ENCODE measurements at places on chromosomes 4 and X.
A peak's percentile ranks its signal among the peaks of the same experiment; 100 is the strongest.

DNA sequence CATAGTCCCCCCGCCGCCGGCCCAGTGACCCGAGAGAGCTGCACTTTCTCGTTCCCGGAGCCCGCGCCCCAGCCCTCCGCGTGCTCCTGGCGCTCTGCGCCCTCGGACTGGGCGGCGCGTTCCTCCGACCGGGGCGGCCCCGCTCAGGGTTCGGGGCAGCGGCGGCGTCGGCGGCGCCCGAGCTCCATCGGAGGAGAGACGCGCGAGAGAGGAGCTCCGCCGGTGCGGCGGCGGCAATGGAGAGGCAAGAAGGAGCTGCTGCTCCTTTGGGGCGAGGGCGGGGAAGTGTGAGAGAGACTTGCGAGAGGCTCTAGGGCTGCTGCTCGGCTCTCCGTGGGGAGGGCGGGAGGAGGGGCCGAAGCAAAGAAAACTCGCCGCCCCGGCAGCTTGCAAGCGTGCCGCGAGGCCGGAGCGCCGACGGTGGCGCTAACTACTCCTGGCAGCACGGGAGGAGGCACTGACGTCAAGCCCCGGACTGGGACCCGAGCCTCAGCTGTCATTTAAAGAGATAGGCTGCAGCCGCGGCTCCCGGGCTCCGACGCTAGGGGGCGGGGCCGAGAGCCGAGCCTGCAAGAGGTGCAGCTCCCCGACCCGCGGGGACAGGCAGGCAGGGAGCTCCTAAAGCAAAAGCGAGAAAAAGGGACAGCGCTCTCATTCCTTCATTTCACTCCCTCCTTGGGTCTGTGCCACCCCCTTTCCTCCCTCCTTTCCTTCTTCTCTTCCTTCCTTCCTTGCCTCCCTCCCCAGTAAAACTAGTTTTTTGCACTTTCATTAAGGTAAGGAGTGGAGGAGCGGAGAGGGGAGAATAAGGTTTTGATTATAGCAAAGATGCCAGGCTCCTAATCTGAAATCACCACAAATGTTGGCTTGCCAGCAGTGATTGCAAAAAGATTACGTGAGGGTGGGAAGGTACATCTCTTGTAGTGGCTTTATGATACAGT lies at the start of gene KCTD8:
Gene KCTD8, minus strand, starts transcription at position 289 of the 941 bp plus-strand sequence.
- H3K27me3 ChIP-seq: peaks cover 70% of the 10 kb centered on the region
- H3K4me1 ChIP-seq: peaks cover 6% of the 10 kb centered on the region
- H3K36me3 ChIP-seq: no peaks in the 10 kb centered on the region
- peak within 1 kb of the TSS; percentile 50 for H3K4me3 ChIP-seq

DNA sequence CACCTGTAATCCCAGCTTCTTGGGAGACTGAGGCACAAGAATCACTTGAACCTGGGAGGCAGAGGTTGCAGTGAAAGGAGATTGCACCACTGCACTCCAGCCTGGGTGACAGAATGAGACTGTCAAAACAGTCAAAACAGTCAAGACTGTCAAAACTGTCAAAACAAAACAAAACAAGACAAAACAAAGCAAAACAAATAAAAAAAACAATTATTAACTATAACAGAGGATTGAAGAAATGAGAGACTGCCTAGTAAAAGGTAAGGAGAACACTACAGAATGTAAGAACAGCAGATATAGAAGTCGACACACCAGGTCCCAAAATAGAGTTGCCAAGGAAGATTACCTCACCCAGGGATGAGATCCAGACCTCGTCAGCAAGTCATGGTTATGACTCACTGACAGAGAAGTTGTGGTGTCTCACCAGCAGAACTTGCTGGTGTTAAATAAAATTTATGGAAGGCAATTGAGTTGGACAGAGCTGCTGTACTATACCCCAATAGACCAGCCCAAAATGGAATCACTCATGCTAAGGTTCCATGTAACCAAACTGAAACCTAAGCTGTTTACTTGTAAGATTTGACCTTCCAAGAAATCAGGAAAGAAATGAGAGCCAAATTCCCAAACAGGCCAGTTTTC lies 32.1 kb upstream of the GK start:
- no peaks in the 10 kb centered on the region for H3K36me3 ChIP-seq
- H3K4me1 ChIP-seq: no peaks in the 10 kb centered on the region
- H3K27me3 ChIP-seq: no peaks in the 10 kb centered on the region
- DNase-seq: no peak
- no peak overlapping the region for H3K27ac ChIP-seq
- no peak overlapping the region for H3K4me3 ChIP-seq

DNA sequence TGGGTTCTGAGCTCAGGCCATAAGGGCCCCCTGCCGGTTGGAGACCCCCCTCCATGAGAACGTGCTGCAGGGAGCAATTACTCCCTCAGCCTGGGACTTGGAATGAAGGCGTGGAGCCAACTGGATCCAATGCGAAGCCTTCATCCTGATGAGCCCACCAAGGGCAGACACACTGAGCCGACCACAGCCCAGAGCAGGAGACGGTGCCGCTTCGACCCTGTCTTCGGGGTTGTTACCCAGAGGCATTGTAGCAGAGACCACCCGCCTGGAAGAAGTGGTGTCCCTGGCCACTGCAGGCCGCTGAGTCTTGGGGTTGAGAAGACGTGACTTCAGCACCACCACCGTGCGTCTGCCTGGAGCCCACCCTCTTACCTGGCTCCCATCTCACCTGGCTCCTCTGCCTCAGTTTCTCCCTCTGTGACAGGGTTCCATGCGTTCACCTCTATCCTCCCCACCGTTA lies 7.0 kb upstream of the NKX1-1 start:
- DNase-seq: no peak
- H3K27me3 ChIP-seq: peaks cover 87% of the 10 kb centered on the region

GRCh38 chr4:164906368-164906767 lies 29.4 kb downstream of the APELA start:
- no peak overlapping the region for H3K4me3 ChIP-seq
- H3K27me3 ChIP-seq: no peaks in the 10 kb centered on the region
- no peaks in the 10 kb centered on the region for H3K4me1 ChIP-seq
- no peak for DNase-seq
- H3K36me3 ChIP-seq: no peaks in the 10 kb centered on the region

DNA sequence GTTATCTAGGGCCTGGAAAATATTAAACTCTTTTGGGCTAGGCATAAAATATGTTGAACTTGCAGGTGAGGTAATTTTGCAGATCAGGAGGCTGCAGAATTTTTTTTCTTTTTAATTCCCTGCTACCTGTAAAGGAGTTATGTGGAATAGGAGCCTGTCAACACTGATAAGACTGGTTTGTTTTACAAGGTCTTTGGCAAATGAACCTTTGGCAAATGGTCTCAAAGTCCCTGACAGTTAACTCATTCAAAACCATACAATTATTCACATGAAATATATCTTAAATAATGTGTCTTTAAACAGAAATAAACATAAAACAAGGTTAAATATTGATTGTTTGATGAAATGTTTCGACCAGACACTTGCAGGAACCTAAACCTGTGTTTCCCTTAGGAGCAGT lies 340.2 kb downstream of the GASK1B start:
- H3K27me3 ChIP-seq: no peaks in the 10 kb centered on the region
- no peaks in the 10 kb centered on the region for H3K36me3 ChIP-seq
- no peak for DNase-seq
- H3K4me1 ChIP-seq: no peaks in the 10 kb centered on the region
- no peak overlapping the region for H3K27ac ChIP-seq
- no peak overlapping the region for H3K4me3 ChIP-seq

GRCh38 chr4:168057412-168057811 lies 34.9 kb upstream of the ANXA10 start:
- H3K4me1 ChIP-seq: no peaks in the 10 kb centered on the region
- H3K36me3 ChIP-seq: no peaks in the 10 kb centered on the region
- no peaks in the 10 kb centered on the region for H3K27me3 ChIP-seq
- no peak overlapping the region for H3K27ac ChIP-seq
- DNase-seq: no peak
- no peak overlapping the region for H3K4me3 ChIP-seq

DNA sequence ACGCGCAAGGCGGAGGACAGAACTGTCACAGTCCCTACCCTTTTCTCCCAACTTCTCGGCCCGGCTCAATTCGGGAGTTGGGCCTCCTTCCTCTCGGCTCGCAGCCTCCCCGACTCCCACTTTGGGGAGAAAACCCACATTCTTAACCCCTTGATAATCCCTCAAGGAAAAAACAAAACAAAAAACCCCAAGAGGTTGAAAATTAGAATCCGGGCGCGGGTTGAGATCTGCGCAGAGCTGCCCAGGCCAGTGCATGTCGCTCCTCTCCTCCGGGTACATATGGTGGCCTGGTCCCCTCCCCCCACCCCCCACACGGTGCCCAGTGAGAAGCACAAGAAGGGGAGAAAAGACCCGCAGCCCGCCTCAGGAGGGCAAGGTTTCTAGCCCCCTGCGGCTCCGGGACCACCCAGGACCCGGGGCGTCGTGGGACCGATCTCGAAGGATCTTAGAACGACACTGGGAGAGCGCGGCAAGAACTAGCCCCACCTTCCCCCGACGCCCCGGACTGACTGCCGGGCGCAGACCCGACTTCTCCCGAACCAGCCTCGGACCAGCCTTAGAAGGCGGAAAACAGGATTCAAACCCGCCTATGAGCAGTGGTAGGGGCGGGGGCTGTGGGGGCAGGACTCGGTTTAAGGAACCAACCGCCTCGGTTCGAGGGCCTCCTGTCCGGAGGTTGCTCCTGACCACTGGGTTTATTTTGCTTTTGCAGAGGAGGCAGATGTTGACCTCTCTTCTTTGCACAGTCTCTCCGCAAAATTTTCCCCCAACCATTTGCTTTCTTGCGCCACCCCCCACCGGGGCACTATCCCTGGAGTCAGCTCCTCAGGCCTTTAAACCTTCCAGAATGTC lies 2.5 kb upstream of the PDGFRA start:
- H3K4me1 ChIP-seq: peaks cover 27% of the 10 kb centered on the region
- peak; percentile 38 for DNase-seq
- peak overlapping the region; percentile 57 for H3K4me3 ChIP-seq
- peaks cover 100% of the 10 kb centered on the region for H3K27me3 ChIP-seq
- no peak overlapping the region for H3K27ac ChIP-seq
- no peaks in the 10 kb centered on the region for H3K36me3 ChIP-seq

GRCh38 chr4:140372751-140373327 lies 607 bp upstream of the SCOC start:
- H3K27ac ChIP-seq: no peak overlapping the region
- peaks cover 17% of the 10 kb centered on the region for H3K4me1 ChIP-seq
- H3K27me3 ChIP-seq: peaks cover 19% of the 10 kb centered on the region

DNA sequence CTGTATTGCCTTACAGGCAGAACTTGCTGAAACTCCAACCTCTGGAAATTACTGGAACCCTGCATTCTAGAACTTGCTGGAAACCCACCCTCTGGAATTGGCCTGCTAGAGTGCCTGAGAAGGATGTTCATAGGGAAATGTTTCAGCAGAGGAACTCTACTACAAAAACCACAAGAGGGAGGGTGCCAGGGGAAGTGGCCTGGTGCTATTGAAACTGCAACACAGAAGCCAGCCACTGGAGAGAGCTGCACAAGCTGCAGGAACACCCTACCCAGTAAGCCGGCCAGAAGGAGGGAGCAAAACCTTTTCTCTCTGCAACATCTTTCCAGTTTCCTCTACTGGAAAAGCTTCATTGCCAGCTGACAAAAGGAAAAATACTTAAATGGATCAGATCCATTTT lies 2.5 kb upstream of the BRWD3 start:
- H3K27ac ChIP-seq: no peak overlapping the region
- DNase-seq: peak; percentile 56

- no peaks in the 10 kb centered on the region for H3K36me3 ChIP-seq
- H3K4me1 ChIP-seq: no peaks in the 10 kb centered on the region
- no peaks in the 10 kb centered on the region for H3K27me3 ChIP-seq
- H3K27ac ChIP-seq: peak within 1 kb of the TSS; percentile 99
Observed at GRCh38 chrX:48957477-48957826, at the start of gene OTUD5. Gene OTUD5, minus strand, starts transcription at chrX:48957607. Its CDS starts 37 bp downstream, at chrX:48957570.

DNA sequence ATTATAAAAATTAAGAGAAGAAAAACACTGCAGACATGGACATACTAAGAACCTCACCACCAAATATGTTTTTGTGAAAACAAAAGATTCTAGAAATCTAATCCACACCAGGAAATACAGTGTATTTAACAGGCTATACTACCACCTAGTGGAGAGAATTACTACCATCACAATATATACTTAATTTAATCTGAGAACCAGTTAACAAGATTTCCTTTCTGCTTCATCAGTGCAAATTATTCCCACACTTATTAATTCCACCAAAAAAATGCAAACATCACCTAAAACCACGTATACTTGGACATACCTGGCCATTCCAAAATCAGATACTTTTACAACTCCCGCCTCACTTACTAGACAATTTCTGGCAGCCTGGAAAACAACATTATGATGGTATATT lies 7.0 kb upstream of the TXK start:
- no peaks in the 10 kb centered on the region for H3K36me3 ChIP-seq
- H3K4me3 ChIP-seq: no peak overlapping the region
- no peaks in the 10 kb centered on the region for H3K27me3 ChIP-seq
- H3K4me1 ChIP-seq: peaks cover 7% of the 10 kb centered on the region

DNA sequence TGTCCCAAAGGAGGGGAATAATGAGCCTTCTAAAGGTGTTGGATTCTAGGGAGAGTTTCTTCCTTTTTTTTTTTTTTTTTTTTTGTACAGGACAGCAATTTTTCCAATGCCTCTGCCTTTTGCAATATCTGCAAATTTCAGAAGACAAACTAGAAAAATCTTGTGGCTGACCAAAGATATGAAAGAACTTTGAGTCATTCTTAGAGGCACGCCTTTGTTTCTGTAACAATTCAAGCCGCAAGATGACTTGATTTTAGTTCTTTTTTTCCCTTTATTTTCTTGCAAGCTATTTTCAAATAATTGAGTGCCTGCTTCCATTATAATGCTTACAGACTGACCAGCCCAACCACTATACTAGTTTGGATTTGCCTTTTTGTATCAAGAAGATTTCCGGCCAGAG lies 47.6 kb upstream of the UXT start:
- H3K4me1 ChIP-seq: no peaks in the 10 kb centered on the region
- no peaks in the 10 kb centered on the region for H3K27me3 ChIP-seq
- H3K4me3 ChIP-seq: no peak overlapping the region
- H3K36me3 ChIP-seq: no peaks in the 10 kb centered on the region

- H3K27me3 ChIP-seq: peaks cover 24% of the 10 kb centered on the region
- H3K4me3 ChIP-seq: no peak overlapping the region
- H3K27ac ChIP-seq: no peak overlapping the region
- no peak for DNase-seq
Observed at GRCh38 chr4:8841678-8842268, 29.9 kb downstream of the HMX1 start.

DNA sequence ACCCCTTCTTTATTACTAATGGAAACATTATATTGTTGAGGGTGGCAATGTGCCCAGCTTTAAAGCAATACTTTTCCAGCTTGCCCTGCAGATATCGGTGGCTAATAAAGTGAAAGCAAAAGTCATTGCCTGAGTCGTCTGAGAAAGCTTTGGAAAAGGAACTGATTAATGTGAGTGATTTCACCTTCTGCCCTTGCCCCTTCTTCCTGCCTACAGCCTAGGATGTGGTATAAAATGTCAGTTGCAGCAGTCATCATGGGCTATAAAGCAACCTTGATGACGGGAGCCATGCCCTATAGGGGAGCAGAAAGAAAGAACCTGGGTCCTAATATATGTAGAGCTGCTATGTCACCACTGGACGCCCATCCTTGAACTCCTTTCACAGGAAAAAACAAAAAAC lies 132.4 kb upstream of the USP9X start:
- H3K4me3 ChIP-seq: no peak overlapping the region
- no peak overlapping the region for H3K27ac ChIP-seq
- DNase-seq: no peak

GRCh38 chr4:93983140-93983539 lies 154.6 kb downstream of the ATOH1 start:
- no peaks in the 10 kb centered on the region for H3K27me3 ChIP-seq
- H3K4me1 ChIP-seq: no peaks in the 10 kb centered on the region
- no peak overlapping the region for H3K4me3 ChIP-seq
- DNase-seq: no peak
- no peaks in the 10 kb centered on the region for H3K36me3 ChIP-seq
- H3K27ac ChIP-seq: no peak overlapping the region

- H3K27me3 ChIP-seq: no peaks in the 10 kb centered on the region
- no peak overlapping the region for H3K4me3 ChIP-seq
- no peak overlapping the region for H3K27ac ChIP-seq
- no peaks in the 10 kb centered on the region for H3K36me3 ChIP-seq
- peaks cover 32% of the 10 kb centered on the region for H3K4me1 ChIP-seq
Observed at GRCh38 chr4:169174247-169174646, 96.5 kb downstream of the SH3RF1 start.

Measured in neural progenitor cell (in vitro differentiated cells).